Astrocyte of the spinal cord (primary cell): ENCODE measurements at places on chromosomes 11 and 22.

DNA sequence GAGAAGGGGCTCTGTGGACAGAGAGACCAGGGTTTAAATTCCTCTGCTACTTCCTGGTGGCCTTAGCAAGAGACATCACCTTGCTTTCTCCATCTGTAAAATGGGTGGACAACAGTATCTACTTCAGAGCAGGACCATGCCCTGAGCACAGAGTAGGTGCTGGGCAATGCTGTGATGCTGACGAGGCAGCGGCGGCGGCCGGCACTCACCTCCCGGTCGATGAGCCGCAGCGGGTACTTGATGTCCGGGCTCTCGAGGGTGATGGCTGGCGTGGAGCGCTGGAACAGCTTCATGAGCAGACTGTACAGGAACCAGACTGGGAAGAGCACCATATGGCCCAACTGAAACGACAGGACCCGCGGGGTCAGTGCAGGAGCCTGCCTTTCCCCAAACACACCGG, 3.9 kb downstream of the ATP5MGL start:
- DNase-seq = no peak

DNA sequence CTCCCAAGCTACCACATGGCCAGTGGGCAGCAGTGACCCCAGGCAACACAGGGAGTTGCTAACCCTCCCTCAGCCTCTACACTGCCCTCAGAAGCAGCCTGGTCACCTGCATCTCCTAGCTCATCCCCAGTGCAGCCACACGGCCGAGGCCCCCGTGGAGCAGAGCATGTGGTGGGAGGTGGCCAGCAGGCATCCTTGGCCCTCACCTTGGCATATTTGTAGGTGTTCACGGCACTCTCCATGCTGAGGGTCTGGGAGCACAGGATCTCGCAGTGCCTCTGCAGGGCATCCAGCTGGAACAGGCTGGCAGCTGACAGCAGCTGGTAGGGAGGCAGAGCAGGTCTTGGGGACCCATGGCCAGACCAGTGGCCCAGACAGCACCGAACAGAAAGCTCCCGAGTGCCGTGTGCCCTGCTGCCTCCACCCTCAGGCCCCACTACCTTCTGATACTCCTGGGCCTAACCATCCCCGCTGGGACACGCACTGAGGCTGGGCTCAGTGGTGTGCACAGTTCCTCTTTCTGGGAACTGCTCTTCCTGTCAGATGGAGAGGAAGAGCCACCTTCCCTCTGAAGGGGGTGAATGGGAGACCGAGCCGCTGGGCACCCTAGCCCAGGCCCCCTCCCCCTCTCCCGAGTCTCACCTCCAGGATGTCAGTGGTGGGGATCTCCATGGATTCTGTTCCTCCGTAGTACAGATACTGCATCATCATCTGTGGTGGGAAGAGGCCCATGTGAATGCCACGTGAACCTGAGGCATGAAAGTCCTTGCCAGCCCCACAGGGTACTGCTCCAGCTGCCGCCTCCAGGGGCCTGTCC, 48.8 kb downstream of the NAT10 start:
- no peak for DNase-seq

DNA sequence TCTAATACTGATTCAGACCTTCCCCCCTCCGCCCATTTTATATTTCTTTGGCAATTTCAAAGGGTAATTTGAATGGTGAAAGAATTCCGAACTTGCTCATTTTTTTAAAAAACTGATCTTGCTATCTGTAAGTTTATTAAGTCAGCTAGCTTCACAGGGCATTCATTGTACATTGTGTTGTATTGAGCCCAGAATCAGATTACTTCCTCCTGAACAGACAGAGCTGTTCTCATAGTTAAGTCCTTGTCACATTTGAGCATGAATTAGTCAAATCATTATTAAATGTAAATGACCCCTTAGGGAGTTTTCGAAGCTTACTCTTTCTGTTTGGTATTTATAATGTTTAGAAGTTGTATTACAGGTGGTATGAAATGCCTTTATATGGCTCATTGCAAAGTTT, 34.4 kb downstream of the CYP2R1 start:
- no peak for DNase-seq

GRCh38 chr11:13577881-13578280, 82.1 kb upstream of the PTH start:
- no peak for DNase-seq

DNA sequence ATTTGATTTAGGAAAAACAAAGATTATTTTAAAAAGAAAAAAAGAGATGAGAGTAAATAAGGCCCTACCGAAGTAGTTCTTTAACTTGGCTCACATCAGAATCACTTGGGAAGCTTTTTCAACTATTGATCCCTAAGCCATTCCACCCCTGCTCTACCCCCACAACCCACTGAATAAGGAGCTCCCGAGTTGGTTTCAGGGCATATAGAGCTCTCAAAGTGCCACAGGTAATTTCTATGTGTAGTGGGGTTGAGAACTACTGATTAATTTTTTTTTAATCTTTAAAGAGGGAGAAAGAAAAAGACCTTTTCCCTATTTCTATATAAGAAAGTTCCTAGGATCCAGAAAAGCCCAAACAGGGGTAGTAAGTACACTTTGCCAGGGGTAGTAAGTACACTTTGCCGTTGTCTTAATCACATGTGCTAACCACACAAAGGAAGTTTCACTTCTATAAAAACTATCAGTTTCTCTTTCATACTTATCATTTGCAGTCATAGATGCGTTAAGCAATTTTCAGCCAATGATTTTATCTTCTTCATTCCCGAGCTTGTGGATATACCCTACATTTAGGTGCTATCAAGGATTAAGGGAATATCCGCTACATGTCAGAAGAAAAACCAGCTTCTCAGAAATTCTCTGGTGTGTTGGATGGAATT, 108.4 kb upstream of the ZC3H12C start:
- no peak for DNase-seq

DNA sequence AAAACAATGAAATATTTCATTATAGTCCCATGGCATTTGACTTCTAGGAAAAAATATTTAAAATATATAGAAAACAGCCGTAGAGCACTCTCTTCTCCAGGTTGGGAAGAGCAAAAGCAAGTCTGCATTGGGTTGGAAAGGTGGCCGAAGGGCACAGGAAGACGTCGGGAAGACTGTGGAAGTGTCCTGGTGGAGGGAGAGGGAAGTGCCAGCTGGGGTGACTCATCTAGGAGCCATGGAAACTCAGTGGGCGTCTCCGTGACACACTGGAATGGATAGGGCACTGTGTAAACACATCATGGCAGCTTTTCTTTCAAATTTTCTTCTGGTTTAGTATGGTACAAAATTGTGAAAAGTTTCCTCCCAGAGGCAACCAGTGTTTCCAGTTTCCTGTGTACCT, 12.7 kb downstream of the GTPBP1 start:
- peak; percentile 65 for DNase-seq
